ENCODE measurements at places on chromosomes 7 and 10.
A peak's percentile ranks its signal among the peaks of the same experiment; 100 is the strongest.

GRCh38 chr10:100998183-100998990, 1.2 kb upstream of the LZTS2 start:
- DNase-seq: peak; percentile 73

GRCh38 chr7:3552499-3552898, 251.4 kb downstream of the SDK1 start:
- DNase-seq: no peak

DNA sequence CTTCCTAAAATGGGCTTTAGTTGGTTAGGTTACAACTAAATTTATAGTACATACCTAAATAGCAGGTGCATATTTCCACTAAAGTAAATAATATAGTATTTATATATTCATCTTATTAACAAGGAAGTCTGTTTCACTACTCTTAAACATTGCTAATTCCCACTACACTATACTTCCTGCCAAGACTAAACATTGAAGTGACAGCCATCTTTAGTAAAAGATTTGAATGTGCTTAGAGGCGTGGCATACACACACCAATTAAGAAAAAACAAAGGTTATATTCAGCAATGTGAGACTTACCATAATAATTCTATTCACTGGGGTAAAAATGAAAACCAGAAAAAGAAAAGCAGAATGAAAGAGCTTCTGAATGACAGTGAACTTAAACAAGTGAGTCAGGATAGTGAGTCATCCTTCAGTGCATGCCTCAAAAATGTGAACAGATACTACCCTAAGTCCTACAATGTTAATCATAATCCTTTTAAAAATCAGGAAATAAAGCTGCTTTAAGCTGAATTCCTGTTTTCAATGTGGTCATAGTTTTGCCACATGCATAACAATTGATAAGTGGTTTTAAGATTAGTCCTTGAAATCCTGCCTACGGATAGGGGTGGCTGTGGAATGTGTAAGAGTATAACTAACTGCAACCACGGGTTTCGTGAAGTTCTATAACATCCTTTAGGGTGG, 59.4 kb downstream of the USP6NL start:
- peak; percentile 87 for DNase-seq

- DNase-seq: no peak
Measured at GRCh38 chr10:91201213-91201996, 19.1 kb upstream of the PCGF5 start.

GRCh38 chr7:68676813-68677535, 921.3 kb upstream of the AUTS2 start:
- DNase-seq: peak; percentile 37

GRCh38 chr10:96496281-96496925, 17.3 kb downstream of the TLL2 start:
- DNase-seq: no peak

GRCh38 chr10:98055841-98056516, 25.6 kb upstream of the CRTAC1 start:
- no peak for DNase-seq

- DNase-seq: no peak
Measured at GRCh38 chr10:52567247-52567580, 205.4 kb downstream of the MBL2 start.

- DNase-seq: no peak
Measured at GRCh38 chr10:59582058-59582457, 127.6 kb downstream of the SLC16A9 start.

GRCh38 chr10:133196221-133196915, 33.6 kb upstream of the UTF1 start:
- DNase-seq: no peak

- DNase-seq: no peak
Measured at GRCh38 chr10:43754569-43755260, 106.0 kb upstream of the ZNF32 start.

DNA sequence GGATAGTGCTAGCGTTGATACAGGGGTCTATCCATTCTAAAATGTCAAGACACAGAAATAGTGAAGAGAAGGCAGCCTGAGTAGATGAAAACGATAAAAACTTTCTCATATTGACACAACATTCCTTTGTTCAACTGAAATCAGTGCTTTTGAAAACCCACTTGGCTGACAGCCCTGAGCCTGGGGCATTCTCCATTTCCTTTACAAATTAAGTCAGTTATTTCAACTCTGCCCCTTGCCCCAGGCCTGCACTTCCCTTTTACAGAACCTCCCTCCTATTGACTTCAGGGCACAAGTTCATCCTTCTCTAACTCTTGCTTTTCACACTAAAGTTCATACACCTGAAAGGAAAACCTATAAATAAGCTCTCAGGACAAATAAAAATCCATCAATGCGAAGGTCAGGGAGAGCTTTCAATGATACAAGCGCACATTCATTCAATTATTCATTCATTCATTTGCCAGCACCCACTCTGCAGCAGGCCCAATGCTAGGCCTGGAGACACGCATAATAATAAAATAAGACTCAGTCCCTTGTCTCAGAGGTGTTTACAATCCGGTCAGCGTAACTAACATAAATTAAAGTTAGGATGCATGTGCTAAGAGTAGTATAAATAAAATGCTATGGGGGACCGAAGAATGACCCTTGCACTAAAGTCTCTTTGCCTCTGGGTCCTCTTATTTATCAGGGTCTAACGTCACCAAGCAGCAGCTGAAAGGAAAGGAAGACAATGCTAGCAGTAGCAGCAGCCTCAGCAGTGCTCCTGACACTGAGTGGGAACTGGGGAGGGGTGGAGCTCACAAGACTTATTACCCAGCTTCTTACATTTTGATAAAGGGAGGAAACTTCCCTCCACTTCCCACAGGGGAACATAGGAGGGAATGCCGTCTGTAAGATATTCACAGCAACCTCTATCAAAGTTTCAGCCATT, 134.8 kb downstream of the PDE1C start:
- DNase-seq: peak; percentile 24

GRCh38 chr7:144594580-144594979, 191.1 kb upstream of the NOBOX start:
- no peak for DNase-seq

- peak; percentile 26 for DNase-seq
Measured at GRCh38 chr10:58318346-58318745, 16.5 kb upstream of the UBE2D1 start.

DNA sequence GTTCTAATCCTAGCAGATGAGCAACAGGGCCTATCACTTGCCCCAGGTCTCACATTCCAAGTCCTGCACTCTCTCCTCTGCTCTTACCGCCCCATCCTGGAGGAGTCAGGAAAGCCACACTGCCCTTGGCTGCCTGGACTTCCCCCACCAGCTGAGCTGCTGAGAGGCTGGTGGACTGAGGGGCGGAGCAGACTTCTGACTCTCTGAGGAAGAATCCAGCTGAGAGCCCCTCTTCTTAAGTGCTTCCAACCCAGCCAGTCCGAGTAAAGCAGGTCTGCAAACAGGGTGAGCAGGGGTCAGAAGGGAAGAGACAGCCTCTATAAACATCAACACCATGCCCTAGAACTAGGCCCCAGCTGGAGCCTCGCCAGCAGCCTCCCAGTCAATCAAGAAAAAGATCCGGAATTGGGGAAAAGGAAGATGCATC, 92.4 kb upstream of the TMEM72 start:
- no peak for DNase-seq

GRCh38 chr10:126593968-126594701, 76.4 kb downstream of the C10orf90 start:
- DNase-seq: no peak

DNA sequence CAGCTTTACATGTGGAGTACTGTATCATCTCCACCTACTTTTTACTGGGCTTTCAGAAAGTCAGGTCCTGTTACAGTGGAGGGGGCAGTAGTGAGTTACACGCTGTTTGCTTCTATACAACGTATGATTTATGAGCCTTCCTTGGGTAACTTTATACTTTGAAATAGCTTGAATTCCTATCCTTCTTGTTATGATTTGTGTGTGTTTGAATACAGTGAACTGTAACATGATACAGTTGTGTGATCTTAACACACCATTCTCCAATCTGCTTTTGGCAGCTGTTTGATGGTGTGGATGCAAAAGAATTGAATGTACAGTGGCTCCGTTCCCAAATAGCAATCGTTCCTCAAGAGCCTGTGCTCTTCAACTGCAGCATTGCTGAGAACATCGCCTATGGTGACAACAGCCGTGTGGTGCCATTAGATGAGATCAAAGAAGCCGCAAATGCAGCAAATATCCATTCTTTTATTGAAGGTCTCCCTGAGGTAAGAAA, 41.7 kb downstream of the SP8 start:
- DNase-seq: no peak

DNA sequence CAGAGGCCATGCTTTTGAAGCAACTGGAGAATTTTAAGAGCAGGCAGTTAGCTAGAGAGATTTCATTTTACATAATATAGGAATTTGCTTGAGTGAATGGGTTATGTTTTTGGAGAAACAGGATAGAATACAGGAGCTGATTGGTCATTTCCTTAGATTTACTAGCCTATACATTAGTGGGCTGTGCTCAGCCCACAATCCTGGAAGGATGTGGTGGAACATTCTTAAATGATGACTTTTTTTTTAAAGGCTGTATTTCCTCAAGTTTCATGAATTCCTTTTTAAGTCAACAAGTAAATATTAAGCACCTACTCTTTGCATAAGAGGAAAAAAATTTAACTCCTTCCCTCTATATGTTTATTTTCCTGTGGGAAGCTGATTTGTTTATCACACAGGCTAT, 314.4 kb upstream of the BMPER start:
- peak; percentile 47 for DNase-seq

- DNase-seq: no peak
Measured at GRCh38 chr7:12402365-12402725, 1.3 kb downstream of the VWDE start.

DNA sequence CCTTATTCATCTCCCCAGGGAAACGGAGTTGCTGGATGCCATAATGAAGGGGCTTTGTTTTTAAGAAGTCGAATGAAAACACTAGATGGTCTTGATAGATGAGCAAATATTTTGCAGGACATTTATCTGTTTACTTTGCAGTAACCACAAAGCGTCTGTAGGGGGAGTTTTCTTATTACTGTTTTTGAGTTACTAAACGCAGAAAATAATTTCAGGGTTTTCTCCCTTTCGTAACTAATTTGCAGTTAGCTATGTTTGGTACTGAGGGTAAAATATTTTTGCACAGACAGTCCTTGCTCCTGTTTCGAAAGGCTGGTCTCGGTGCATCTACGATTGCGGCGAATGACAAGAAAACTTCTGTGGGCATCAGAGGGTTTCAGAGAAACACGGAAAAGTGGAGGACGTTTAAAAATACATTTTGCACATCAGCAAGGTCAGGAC, 505.6 kb upstream of the MKI67 start:
- peak; percentile 16 for DNase-seq

DNA sequence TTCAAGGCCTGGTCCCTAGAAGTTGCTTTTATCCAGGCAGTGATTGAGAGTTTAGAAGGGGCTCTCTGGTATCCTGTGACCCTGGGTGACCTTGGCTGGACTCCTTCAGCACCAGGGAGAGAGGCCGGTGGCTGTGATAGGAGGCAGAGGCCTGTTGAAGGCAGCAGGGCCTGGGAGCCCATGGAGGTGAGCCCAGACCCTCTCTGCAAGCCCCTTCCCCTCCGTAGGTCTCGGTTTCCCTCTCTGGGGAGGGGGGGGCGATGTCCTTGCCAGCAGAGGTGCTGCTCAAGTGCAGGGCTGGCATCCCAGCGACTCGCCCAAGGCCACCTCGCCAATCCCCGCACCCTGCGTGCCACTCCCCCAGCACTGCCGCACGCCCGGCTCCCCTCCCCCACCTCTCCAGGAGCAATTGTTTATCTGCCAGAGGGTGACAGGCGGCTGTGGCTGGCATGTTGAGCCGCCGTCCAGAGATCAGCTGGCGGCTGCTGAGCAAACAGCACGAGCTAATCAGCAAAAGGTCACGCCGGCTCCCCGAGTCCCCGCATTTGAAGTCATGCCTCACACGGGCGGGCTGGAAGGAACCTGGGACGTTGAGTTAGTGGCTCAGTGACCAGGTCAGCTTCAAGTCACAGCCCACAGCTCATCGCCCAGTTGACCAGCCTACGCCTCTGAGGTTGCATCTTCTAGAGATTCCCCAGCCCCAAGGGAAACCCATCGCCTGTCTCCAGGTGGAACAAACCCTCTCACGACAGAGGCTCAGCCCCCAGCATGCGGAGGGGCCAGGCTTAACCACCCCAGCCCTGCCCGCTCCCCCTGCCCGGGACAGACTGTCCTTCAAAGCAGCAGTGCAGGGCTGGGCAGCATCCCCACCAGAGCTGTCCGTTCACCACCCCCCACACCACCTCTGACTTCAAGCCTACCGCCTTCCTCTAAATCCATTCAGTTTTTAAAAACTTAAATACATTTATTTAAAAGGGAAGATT, 43.7 kb downstream of the ELFN1 start:
- DNase-seq: no peak

GRCh38 chr10:14304046-14304445, 26.7 kb downstream of the FRMD4A start:
- no peak for DNase-seq

DNA sequence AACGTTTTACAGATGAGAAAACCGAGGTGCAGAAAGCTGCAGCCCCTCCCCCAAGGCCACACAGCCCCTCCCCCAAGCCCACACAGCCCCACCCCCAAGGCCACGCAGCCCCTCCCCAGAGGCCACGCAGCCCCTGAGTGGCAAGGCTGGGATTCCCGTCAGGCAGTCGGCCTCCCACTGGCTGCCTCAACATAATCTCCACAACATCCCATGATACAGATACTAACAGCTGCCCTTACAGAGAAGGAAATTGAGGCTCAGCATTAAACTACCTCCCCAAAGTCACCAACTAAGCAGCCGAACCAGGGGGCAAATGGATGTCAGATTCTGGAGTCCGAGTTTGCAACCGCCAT, 15.9 kb downstream of the SH3PXD2A start:
- DNase-seq: no peak

- no peak for DNase-seq
Measured at GRCh38 chr10:8260645-8261044, 206.2 kb downstream of the GATA3 start.

DNA sequence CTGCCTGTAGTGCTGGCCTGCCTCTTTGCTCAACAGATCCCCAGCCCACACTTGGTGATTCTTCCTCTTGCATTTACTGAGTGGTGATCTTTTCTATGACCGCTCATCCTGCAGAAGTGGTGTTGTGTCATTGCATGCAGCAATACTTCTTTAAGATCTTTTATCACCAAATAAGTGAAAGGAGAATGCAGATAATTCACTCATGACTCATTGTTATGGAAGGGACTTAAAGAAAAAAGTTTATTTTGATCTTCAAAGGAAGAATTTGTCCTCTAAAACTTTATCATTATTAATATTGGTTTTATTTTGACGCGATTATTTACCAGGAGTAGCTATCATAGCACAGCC, 489.1 kb upstream of the CELF2 start:
- no peak for DNase-seq

DNA sequence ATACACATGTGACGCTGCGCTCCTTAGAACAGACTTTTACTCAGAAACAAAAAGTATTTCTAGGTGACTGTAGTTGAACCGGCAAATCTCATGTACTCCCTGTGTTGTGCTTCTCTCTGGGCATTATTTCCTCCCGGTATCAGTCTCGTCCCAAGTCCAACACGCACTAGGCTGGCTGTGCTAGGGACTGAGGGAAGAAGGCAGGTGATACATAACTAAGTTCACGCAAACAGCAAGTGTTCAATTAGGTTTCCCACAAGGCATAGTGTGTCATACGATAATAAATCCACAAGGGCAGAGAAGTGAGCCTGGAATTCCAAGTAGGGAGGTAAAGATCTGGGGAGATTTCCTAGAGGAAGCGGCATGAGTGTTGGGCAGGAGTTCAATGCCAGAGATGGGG, 20.4 kb downstream of the FAM53B start:
- DNase-seq: no peak

GRCh38 chr7:44187636-44188416, 1.4 kb downstream of the GCK start:
- DNase-seq: no peak

- DNase-seq: peak; percentile 18
Measured at GRCh38 chr10:88759366-88760101, at the start of gene LIPN. TSS of gene LIPN (plus strand) at chr10:88760020. CDS start at chr10:88761406, 1,386 bp downstream.
